ENCODE measurements at places on chromosomes 6 and 20.

DNA sequence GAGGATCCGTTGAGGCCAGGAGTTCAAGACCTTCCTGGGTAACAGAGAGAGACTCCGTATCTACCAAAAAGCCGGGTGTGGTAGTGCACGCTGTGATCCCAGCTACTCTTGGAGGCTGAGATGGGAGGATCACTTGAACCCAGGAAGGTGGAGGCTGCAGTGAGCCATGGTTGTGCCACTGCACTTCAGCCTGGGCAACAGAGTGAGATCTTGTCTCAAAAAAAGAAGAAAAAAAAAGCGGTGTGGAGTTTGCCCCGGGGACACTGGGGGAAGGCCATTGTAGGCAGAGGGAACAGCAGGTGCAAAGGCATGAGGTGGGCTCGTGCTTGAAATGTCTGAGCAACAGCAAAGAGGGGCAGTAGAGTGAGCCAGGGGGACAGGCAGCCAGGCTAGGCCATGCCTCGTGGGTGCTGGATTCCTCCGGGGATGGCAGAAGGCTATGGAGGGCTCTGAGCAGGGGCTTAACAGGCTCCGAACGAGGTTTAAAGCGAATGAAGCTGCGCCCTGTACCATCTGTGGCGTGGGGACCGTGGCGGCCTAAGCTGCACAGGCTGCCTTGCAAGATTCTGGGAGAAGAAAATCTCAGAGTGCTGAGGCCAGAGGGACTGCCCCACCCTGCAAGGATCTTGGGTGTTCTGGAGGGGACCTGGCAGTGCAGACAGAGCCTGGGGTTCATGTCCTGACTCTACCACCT, 36.9 kb upstream of the NOL4L start:
- no peak for DNase-seq

- DNase-seq: peak; percentile 20
Measured at GRCh38 chr6:18154507-18155149, at the start of gene TPMT. TPMT (minus strand) TSS chr6:18155077; CDS start chr6:18149127, 5,950 bp downstream.

DNA sequence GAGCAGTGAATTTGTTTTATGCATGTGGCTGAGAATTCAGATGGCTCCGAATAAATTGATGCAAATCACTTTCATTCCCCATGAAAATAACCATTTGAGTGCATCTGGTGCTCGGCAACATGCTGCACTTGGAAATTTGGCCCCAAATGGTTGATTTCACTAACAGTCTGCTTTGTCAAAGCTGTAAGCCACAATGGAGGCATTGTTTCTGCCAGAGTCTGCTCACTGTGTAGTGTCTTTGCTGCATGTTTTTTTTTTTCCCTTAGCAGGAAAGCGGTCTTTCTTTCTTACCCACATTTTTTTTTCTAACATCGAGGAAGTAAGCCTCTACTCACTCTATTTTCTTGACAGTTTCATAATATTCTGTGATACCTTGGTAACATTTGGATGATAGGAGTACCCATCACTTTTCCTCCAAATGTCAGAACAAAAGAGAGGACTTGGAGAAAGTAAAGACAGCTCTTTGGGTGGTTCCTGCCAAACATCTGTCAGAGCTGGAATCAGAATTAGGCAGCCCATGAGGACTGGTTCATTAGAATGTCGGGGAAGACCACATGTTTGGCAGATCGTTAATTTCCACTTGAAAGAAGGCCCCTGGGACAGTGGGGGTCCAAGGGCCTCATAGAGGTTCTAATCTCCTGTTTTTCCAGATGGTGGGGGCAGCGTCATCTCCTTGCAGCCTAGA, 149.5 kb downstream of the DOK5 start:
- no peak for DNase-seq

- DNase-seq: no peak
Measured at GRCh38 chr20:33882481-33882880, 71.3 kb downstream of the CHMP4B start.

- no peak for DNase-seq
Measured at GRCh38 chr6:86936834-86937218, 502 bp upstream of the HTR1E start.

DNA sequence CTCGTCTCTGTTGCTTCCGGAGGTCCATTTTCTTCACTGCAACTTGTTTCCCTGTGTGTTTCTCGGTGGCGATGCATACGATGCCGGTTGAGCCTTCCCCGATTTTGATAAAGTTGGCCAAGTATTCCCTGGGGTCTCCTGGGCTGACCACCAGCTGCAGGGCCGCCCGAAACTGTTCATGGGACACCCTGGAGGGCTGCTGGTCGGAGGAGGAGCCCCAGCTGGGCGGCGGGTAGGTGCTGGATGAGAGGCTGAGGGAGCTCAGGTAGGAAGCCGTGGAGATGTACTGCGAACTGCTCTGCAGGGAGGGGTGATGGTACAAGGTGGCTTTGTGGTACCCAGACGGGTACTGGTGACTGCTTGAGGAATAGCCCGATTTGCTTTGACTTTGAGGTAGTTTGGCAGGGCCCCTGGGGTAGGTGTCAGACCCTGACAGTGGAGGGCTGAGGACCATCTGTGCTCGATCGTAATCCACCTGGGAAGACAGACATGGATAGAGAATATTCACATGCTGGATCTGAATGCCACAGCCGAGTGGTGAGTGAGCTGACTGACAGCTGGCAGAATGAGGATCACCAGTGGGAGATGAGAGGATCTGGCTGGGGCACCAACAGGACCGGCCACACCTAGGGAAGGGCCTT, 51.6 kb downstream of the LAMP5 start:
- no peak for DNase-seq

GRCh38 chr20:50467718-50468356, 42.3 kb upstream of the PTPN1 start:
- DNase-seq: peak; percentile 48

- DNase-seq: peak; percentile 32
Measured at GRCh38 chr6:17879184-17879583, 108.3 kb downstream of the KIF13A start.

- DNase-seq: no peak
Measured at GRCh38 chr6:11416936-11417576, 120.5 kb upstream of the TMEM170B start.

GRCh38 chr6:155088856-155089255, 93.7 kb downstream of the TIAM2 start:
- no peak for DNase-seq

GRCh38 chr6:143179901-143180612, 119.4 kb downstream of the AIG1 start:
- no peak for DNase-seq

- DNase-seq: no peak
Measured at GRCh38 chr6:35088281-35089215, 52.6 kb downstream of the TCP11 start.

DNA sequence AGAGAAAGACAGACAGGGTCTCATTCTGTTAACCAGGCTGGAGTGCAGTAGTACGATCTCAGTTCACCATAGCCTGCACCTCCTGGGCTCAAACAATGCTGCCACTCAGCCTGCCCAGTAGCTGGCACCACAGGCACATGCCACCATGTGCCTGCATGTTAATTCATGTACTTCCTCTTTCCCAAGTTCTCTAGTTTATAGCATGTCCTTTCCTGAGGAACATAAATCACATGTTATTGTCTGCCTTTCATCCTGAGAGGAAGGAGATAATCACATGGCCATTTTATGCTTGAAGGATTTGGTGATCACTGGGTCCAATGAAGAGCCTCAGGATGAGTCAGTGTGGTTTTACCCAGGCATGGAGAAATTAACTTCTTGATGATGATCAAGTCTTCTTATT, 47.9 kb downstream of the COL11A2 start:
- no peak for DNase-seq

DNA sequence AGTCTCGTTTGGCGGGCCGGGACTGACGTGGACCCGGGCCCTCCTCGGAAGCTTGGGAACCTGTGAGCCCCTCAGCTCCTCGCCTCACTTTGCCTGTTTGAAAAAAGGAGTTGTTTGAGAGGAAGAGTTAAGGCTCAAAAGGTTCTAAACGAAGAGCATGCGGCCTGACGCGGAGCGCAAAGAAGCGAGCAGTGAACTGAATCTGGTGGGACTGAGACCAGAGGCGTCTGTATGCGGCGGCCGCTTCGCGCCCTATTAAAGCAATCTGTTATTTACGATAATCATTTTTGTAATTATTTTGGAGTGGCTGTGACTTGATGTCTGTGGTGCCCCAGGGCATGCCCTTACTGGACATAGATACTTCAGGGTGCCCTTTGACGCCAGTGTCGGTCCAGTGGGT, 3.3 kb upstream of the TFAP2C start:
- DNase-seq: no peak

DNA sequence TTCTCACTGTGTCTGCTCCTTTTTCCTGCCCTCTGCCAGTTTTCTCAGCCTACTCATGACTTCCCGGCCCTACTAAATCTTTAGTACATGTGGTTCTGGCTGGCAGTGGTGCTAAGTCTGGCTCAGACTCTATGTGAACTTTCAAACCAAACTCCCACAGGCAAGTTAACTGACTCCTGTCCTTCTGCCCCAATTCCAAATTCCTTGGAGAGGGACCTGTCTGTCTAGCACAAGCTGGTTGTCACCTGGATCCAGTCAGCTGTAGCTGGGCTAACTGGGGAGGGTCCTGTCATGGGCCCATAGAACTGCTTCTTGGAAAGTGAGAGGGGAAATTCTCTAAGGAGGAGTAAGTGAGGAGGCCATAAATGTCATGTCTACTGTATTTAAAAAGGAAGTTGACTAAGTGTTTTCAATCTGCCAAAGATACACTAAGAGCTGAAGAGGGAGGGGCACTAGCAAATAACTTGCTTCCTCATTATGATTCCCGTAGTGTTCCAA, 240.1 kb downstream of the KCNQ5 start:
- DNase-seq: peak; percentile 64

GRCh38 chr6:72963946-72964345, 261.4 kb downstream of the KHDC1L start:
- DNase-seq: peak; percentile 46

GRCh38 chr20:63860325-63861051, 810 bp upstream of the ABHD16B start:
- DNase-seq: no peak

DNA sequence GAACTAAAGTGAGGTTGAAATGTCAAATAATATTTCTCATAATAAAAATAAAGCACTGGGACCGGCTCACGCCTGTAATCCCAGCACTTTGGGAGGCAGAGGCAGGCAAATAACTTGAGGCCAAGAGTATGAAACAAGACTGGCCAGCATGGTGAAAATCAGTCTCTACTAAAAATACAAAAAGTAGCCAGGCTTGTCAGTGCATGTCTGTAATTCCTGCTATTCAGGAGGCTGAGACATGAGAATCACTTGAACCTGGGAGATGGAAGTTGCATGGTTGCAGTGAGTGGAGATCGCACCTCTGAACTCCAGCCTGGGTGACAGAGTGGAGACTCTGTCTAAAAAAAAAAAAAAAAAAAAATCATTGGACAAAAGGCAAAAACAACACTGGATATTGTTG, 38.4 kb upstream of the RSPO3 start:
- no peak for DNase-seq

- DNase-seq: peak; percentile 89
Measured at GRCh38 chr20:62875419-62876361, 14.1 kb upstream of the TCFL5 start.

DNA sequence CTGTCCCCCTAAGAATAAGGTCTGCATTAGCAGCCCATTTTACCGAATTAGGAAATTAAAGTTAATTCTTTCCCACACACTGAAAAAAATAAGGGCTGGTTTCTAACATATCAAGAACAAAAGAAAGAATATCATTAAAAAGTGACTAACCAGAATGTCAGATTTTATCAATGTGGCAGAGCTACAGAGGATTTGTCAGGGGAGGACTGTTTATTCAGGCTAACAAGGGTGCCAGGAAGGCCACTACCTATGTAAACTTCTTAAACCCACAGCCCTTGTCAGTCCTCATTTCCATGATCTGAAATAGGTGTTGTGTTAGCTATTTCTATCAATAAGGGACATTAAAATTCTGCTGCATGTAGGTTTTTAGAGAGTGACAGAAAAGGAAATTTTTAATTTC, 76.4 kb downstream of the BACH2 start:
- DNase-seq: no peak

DNA sequence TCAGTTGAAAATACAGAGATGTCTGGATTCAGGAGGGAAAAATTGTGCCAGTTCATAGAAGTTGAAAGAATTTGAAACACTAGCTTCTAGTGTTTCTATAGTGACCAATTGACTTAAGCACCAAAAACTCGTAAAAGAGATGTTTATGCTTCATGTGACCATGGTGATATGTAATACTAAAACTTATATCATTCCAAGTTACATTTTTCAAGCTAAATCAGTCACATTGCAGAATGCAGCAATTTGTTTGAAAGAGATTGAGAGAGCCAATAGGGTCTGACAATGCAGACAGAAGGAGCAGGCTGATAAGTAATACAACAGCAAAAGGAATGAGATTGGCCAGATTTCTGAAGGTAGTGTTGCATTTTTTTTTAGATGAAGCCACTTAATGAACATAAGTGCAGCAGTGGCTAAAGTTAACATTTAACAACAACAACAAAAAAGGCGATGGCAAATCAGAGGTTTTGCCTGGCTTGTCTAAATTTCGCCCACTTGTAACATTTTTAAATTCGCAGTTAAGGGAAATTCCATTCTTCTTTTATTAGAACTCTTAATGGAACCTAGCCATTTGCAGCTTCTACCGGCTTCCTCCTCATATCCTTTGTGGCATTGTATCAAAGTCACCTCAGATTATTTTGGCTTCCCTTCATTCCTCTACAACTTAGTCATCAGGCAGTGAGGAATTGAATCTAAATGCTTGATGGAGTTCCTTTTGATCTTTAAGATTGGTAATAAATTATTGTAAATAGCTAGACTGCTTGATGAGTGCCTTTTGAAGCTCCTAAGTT, 484.0 kb upstream of the SOX4 start:
- peak; percentile 56 for DNase-seq

- no peak for DNase-seq
Measured at GRCh38 chr20:12040261-12040660, 122.6 kb downstream of the BTBD3 start.

DNA sequence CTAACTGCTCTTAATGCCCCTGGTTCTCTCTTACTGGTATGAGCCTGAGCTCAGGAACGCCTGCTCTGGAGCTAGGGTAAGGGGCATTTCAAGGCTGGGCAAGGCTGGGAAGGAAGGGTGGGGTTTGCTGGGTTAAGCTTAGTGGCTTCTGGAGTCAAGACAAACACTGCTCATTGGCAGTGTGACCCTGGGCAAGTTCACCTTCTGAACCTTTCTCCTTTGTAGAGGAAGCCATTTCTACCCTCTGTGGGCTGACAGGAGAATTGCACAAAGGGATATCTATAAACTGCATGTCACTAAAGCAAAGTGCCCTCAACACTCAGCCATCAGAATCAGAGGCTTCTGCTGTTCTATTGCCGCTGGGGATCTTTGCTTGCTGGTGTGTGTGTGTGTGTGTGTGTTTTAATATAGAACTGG, 20.3 kb upstream of the LRRN4 start:
- DNase-seq: no peak

- no peak for DNase-seq
Measured at GRCh38 chr6:158361068-158361467, 48.8 kb downstream of the TULP4 start.
